ENCODE measurements at places on chromosomes 1 and 21. TPM values are rescaled to one million over a fixed set of nuclear protein-coding genes. Genes with fewer than 3 reads are reported as not detected.

SYT14 gene
- total RNA-seq, result not detected

CCDC30 gene
- 4.3 TPM for total RNA-seq

CNTN2 gene
- total RNA-seq, result 0.28 TPM

RIPPLY3 gene
- not detected for total RNA-seq

C1orf185 gene
- total RNA-seq, result not detected

RNU1-1 gene
- total RNA-seq, result 18,986 TPM

RNF186 gene
- total RNA-seq, result not detected

PTGER3 gene
- total RNA-seq, result 23.1 TPM

FCRL6 gene
- total RNA-seq, result 0.42 TPM

Measured in posterior vena cava (tissue), 2 donors.